ENCODE measurements at places on chromosomes 11 and 22. TPM values are rescaled to one million over a fixed set of nuclear protein-coding genes. Genes with fewer than 3 reads are reported as not detected.

The OR5A1 gene
- not detected for total RNA-seq

The SRPRA gene
- 145 TPM for total RNA-seq

The APOBEC3C gene
- 21.7 TPM for total RNA-seq

The LRRC51 gene
- total RNA-seq, result 28.7 TPM

The SLC35C1 gene
- 27.2 TPM for total RNA-seq

The SPCS2 gene
- total RNA-seq, result 153 TPM

The NDUFS8 gene
- 151 TPM for total RNA-seq

The MS4A4E gene
- 1.8 TPM for total RNA-seq

The ANO3 gene
- total RNA-seq, result 0.63 TPM

The ACCSL gene
- total RNA-seq, result not detected

The DNAJC4 gene
- 34.1 TPM for total RNA-seq

The TBC1D22A gene
- total RNA-seq, result 38.4 TPM

The SMIM35 gene
- 0.06 TPM for total RNA-seq

The CELF1 gene
- 92.4 TPM for total RNA-seq

The DDIAS gene
- 2.8 TPM for total RNA-seq

The GUCY1A2 gene
- 55.2 TPM for total RNA-seq

The NLRP6 gene
- 2.7 TPM for total RNA-seq

The OR51A4 gene
- total RNA-seq, result not detected

The DEFB131B gene
- total RNA-seq, result not detected

The BRSK2 gene
- total RNA-seq, result 0.51 TPM

The OR10AG1 gene
- not detected for total RNA-seq

The FBLN1 gene
- total RNA-seq, result 357 TPM

The XRRA1 gene
- 27.8 TPM for total RNA-seq

The PLAAT4 gene
- 49.7 TPM for total RNA-seq

The HPX gene
- total RNA-seq, result 2.3 TPM

The ANO1 gene
- 7.8 TPM for total RNA-seq

The LDHAL6A gene
- not detected for total RNA-seq

The OR6T1 gene
- total RNA-seq, result not detected

The GRM5 gene
- 0.51 TPM for total RNA-seq

The LRP4 gene
- 3.3 TPM for total RNA-seq

The C11orf52 gene
- 11.1 TPM for total RNA-seq

The C11orf87 gene
- not detected for total RNA-seq

The DCDC1 gene
- total RNA-seq, result 8.9 TPM

The KRTAP5-7 gene
- total RNA-seq, result not detected

The C11orf65 gene
- 0.49 TPM for total RNA-seq

The SLC7A4 gene
- total RNA-seq, result 0.63 TPM

The SMC1B gene
- total RNA-seq, result not detected

The ARHGAP8 gene
- total RNA-seq, result 12.1 TPM

The CASP5 gene
- 2.1 TPM for total RNA-seq

The BTBD18 gene
- total RNA-seq, result not detected

The OR6A2 gene
- total RNA-seq, result 0.21 TPM

The IL17REL gene
- not detected for total RNA-seq

The CCT8L2 gene
- not detected for total RNA-seq

The TENM4 gene
- 16.4 TPM for total RNA-seq

The DLG2 gene
- 9.9 TPM for total RNA-seq

The OR10D3 gene
- not detected for total RNA-seq

The EMID1 gene
- 7.9 TPM for total RNA-seq

The CRYBB2 gene
- 0.31 TPM for total RNA-seq

The CCDC73 gene
- total RNA-seq, result 0.09 TPM

The GSTT2B gene
- total RNA-seq, result 2.0 TPM
